GM04504 (cell line): ENCODE measurements at places on chromosomes 6 and 20.

DNA sequence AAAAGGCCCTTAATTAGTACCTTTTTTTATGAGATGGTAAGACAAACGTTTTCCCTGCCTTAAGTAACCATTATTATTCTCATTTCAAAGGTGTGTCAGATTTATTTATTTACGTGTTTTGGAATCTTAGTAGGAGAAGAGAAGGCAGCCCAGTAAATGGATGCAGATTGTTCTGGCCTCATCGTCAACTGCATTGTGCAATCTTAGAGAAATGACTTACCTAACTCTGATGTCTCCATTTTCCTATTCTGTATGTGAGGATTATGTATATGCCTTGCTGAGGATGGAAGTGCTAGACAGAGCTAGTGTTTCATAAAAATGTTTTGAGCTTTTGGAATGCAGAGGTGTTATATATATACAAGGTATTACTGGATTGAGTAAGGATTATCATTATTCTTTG lies 97.0 kb upstream of the JAG1 start:
- no peak for DNase-seq

DNA sequence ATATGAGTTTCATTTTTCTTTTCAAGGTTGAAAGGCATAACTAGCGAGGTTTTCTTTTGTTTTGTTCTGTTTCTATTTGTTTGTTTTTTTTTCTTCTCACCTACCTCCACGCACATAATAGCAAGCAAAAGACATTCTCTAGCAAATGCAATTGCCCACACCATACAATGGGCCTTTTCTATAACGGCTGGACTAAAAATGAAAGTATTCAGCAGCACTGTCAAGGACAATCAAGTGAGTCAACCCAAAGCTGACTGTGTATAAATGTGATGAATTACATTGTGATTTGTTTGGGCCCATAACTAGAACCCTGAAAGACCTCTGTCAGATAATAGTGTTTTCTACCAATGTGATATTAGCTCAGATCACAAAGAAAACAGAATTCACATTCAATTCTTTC lies 496.7 kb downstream of the RNF144B start:
- DNase-seq = no peak

DNA sequence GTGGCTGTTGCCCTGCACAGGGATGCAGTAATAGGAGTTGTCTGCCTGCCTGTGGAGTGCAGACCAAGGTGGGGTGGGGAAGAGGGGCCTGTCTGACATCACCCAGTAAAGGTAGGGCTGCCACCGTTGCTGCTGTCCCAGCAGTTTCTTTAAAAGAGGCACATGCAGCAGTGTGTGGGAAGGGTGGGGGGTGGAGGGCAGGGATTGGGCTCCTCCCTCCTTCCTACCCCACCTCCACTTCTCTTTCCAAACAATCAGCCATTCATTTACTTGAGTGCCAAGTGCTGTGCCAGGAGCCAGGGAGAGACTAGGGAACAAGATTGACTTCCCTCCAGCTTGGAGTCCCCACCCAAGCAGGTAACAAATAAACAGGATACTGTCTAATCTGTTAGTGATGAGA lies 66.8 kb upstream of the MYL9 start:
- DNase-seq = no peak

GRCh38 chr6:148971031-148971927 lies 224.4 kb downstream of the UST start:
- no peak for DNase-seq

- no peak for DNase-seq
These were observed 89.7 kb downstream of the MDGA1 start for GRCh38 chr6:37607944-37608343.

DNA sequence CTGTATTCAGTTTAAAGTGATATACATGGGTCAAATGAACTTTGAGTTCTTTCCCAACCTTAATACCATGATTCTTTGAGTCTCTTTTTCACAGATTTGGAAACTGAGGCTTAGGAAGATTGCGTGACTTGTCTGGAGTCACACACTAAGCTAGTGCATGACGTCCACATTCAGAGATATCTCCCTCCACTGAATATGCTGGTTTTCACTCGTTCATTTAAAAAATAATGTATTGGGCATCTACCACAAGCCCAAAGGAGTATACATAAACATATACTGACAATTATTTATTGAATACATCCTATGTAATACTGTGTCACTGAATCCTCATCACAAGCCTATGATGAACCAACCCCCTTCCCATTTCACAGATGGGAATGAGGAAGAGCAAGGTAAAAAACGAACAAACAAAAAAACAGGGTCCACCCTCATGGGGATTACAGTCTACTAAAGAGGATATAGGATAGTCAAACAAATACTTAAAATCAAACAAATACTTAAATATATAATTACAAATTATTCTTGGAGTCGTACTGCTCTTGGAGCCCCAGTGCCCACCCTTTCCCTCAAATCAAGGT lies 611 bp upstream of the TM9SF4 start:
- no peak for DNase-seq

DNA sequence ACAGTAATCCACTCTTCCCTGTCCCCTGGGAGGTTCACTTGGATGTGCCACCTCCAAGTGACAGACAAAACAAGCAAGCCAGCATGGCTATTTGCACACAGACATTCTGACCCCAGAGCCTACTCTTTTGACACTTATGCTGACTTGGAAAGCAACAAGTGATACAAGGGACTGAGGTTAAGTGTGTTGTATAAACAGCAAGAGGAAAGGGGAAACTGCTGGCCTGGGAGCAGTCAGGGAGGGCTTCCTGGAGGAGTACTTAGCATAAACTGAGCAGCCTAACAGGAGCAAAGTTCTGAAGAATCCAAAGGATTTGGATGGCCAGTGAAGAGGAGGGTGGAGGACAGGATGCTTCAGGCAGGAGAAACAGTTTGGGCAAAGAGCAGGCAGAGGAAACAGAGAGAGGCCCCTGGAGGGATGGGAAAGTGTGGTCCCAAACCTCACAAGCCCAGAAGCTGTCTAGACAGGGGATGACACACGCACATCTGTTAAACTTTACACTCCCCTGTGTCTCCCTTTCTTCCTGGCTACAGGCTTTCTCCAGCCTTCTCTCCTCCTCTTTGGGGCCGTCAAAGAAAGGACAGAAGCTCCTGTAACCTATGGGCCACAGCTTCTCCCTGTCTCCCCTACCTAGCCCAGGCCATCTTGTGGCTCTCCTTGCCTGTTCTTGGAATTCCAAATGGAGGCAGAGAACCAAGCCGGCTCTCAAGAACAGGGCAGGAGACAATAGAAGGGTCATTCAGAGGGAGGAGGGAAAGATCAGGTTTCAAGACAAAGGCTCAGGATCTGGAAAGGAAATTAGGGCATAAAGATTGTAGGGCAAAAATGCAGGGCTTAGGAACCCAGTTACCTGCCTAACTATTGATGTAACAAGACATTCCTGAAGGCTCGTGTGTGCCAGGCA lies 19.3 kb downstream of the SULF2 start:
- no peak for DNase-seq

DNA sequence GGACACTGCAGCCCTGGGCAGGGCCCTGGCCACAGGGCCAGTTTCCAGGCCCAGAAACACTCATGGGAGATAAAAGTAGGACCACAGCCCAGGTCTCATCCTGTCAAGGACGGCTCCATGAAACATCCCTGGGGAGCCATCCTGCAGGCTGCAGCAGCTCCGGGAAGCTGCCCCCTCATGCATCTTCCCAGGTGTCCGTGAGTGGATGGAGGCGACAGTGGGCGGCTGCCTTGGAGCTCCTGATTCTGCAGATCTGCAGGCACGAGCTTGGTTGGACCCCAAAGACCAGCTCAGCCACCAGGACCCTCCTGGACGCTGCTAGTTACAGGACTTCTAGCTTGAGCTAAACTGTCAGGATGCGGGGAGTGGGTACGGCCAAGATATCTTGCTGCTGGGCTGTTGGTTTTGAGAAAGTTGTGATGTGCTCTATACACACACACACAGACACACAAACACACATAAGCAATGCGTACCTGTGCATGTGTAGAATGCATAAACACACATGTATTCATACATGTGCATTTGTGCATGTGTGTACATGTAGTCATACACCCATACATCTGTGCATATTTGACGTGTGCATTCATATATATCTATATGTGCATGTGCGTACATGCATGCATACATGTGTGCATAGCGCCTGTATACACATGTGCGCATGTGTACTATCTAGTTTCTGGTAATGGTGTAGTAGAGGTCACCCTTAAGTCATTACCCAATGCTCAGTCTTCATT lies 297.8 kb downstream of the TAF4 start:
- DNase-seq = no peak

DNA sequence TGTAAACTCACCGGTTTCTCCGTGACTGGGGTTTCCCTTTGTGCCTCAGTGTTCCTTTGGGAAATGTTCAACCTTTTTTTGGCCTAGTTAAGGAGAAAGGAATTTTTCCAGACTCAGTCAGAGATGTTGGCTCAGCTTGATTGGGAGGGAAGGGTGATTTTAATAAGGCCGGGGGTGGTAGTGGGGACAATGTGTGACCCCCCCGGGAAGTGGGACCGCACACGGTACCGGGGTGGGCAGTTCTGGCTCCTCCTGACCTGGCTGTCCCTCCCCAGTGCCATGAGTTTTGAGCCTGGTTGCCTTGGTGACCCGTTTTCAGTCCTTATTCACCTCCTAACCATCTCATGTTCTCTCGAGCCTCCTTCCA lies 132.7 kb downstream of the SNX5 start:
- no peak for DNase-seq

DNA sequence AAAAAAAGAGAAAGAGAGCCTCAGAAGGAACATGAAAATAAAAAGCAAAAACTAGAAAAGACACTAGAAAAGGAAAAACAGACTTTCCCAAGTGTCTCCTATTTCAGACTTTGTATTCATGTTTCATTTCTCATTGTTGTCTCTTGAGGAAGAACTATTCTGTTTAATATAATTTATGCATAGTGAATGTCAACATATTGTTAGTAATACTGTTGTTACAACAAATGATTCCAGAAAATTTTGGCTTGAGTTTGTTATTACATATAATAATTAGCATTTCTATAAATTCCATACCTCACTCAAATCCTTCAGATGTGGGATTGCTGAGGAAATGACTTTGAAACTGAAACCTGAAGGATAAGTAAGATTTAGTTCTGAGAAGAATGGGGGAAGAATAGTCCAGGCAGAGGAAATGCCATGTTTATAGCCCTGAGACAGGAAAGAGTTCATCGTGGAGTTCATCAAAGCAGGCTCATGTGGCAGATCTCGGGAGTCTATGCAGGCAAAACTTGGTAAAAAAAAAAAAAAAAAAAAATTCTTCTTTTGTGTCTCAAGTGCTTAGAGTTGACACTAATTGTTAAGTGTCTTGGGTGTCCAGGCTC lies 53.1 kb upstream of the EIF2S2 start:
- DNase-seq = no peak

DNA sequence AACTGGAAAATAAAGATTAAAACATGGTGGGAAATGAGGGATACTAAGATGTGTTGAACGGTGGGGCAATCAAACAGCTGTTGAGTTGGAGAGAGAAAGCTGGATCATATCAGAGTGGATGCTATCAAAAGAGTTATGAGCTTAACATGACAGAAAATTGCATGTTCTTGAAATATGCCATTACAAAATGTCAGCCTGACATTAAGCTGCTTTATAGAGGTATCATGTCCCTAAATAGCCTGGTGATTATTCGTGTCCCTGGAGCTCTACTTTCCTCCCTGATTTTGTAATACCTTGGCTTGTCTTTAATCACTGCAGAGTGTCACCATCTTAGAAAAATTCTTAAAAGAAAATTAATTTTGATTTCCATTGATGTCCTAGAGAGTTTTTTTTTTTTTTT lies 223.1 kb downstream of the PHF3 start:
- no peak for DNase-seq

GRCh38 chr20:36521526-36521925 lies 19.8 kb upstream of the MYL9 start:
- DNase-seq = no peak

- DNase-seq = no peak
These were observed 35.9 kb downstream of the ID4 start for GRCh38 chr6:19873031-19873430.

DNA sequence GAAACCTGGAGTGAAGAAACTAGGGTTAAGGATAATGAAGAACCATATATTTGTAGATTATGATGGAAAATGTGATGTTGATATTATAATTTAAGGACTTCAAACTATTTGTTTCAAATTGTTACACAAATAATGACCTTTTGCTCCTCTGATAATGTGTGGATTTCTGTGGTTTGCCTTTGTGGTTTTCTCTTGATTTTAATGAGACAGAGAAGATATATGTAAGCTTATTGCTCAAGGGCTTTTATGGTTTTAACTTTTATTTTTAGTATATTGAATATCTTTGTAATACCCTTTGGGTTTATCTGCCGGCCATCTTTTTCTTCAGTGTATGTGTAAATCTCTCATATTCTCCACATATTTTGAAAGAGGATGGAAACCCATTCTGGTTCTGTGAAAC lies 362.3 kb downstream of the RIMS1 start:
- DNase-seq = no peak

DNA sequence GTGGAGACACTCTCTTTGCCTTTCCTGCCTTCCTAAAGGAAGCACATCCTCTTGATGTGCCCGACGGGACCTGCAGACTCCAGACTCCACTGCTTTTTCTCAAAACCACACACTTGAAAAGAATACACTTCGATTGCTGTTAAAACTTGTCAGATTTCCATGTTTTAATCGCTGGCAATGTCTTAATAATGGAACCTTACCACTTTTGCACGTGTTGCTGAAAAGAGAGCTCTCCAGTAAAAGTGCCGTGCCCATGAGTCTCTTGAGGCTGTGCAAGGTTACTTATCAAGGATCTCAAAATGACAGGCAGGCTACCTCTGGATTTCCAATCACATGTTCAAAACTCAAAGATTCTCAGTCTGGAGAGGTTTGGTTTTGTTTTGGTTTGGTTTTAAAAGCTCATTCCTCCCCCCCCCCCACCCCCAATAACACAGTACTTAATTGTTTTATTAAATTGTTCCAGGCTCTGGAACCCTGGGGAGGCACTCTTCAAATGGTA lies 12.0 kb upstream of the TFAP2A start:
- DNase-seq = no peak

DNA sequence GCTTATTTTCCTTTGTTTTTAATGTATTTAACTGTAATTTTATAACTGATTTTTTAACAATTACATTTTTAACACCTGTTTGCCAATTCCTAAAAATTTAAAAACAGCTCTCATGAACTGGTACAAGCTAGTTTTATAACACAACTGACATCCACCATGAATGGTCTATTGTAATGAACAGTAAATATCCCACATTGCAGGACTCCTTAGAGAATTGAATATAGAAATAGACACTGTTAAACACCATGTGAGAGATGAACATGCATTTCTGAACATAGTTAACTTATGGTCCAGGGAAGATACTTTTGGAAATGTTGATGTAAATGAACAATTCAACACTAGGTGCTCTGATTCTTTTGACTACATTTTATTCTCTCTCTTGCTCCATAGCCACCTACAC lies 195.1 kb upstream of the GMDS start:
- no peak for DNase-seq

DNA sequence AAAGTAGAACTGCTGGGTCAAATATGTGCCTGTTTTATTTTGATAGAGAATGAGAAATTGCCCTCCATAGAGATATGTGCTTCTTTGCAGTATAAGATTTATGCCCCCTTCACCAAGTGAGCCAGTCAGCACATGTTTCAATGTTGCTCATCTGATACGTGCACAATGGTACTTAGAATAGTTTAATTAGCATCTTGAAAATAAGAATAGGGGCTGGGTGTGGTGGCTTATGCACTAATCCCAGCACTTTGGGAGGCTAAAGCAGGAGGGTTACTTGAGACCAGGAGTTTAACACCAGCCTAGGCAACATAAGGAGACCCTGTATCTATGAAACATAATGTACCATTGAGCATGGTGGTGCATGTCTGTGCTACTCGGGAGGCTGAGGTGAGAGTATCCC lies 20.3 kb upstream of the C20orf204 start:
- no peak for DNase-seq
